ENCODE measurements at places on chromosomes 2 and 18.
A peak's percentile ranks its signal among the peaks of the same experiment; 100 is the strongest.

DNA sequence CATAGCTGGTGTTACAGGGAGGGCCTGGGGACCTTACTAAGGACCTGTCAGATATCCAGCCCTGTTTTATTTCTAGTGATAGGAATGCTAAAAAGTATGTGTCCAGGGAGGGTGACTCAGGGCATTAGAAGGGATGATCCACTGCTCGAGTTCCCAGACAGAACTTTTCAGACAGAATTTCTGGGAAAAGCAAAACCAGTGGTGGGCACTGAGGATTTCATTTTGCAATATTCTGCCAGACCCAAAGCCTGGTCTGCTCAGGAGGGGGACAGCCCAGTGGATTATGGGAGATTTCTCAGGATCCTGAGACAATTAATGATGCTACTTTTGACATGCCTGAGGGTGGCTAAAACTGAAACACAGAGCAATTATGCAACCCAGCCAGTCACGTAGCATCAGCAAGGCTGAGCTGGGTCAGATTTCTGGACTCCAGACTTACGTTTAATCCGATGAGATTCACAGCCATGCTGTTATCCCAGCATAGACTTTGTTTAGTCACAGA lies 4.7 kb upstream of the KCNE4 start:
- DNase-seq: peak; percentile 44

DNA sequence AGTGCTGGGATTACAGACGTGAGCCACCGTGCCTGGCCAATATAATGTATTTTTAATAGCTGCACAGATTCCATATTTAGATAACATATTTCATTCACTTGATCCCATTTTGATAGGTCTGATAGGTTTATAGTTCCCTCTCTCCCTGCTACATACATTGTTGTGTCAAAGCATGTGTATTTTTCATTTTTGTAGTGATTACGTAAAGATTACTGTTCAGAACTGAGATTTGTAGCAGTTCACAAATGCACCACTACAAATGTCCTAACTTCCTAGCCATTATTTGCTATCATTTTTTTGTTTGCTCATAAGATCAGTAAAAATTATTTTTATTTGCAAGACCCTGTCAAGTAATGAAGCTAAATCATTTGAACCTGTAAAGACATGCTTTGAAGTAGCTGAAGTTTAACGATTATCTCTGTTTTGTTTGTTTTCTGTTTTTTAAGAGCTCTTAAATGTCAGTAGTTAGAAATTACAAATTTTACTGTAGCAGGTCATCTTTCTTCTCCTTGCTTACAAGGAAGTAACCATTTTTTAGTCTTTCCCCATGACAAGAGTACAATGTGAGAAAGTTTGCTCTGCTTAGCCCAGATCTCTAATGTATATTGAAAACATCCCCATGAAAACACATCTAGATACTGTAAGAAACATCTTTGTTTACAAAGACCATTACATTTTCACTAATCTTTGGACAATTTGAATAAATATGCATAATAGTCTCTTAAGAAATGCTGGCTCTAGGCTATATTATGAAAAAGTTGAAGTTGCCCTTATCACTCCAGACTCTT lies 54.1 kb downstream of the EML4 start:
- no peak for DNase-seq

GRCh38 chr2:188332619-188333018 lies 40.9 kb downstream of the GULP1 start:
- no peak for DNase-seq

DNA sequence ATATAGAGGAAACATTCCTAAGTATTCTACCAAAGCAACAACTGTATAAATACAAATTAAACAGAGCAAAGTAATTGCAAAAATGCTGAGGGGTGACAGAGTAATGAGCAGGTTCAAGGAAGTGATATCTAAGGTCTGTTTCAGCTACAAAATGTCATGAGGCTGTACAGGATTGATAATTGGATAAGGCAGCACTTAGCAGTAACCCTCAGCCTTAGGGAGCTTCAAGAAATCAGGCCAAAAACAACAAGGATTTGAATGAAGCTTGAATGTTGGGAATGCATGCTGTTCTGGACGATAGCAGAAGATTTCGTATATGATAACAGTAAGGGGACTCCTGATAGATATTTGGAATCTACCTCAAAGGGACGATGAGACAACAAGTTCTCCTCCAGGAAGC lies 142.0 kb upstream of the MMADHC start:
- no peak for DNase-seq

Data from bronchial epithelial cell (primary cell).